Glomerular endothelial cell (primary cell): ENCODE measurements at places on chromosomes 11 and 22.

DNA sequence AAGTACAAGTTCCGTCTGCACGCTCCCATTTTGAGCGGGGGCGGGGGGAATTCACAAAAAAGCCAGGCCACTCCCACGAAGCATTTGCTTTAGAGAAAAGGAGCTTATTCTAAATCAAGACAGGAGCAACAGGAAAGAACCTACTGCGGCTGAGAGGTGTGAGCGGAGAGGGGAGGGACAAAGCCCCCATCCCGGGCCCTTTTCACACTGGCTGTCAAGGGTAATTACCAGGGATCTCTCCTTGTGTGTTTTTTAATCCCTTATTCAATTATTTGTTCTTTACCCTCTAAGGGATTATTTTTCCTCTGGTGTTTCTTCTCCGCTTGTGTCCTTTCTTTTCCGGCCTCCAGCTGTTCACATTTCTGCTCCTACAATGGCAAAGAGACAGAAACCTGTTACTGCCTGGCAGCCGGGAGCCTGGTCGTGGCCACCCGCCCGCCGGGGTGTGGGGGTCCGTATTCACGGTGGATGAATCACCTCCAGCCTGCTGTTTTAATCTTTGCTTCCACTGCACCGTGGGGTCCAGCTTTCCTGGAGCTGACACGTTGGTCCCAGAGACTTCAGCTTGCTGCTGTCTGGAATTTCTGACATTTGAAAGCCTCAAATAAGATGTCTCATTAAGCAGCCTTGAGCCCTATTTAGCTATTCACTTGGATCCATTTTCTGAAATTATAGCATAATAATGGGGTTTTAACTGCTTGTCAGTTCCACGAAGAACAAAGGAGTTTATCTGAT, 61.4 kb upstream of the FADD start:
- DNase-seq: no peak

- DNase-seq: no peak
Observed at GRCh38 chr11:111403051-111403726, 24.1 kb upstream of the POU2AF1 start.

GRCh38 chr22:49858827-49859226, 5.2 kb downstream of the ZBED4 start:
- DNase-seq: no peak

DNA sequence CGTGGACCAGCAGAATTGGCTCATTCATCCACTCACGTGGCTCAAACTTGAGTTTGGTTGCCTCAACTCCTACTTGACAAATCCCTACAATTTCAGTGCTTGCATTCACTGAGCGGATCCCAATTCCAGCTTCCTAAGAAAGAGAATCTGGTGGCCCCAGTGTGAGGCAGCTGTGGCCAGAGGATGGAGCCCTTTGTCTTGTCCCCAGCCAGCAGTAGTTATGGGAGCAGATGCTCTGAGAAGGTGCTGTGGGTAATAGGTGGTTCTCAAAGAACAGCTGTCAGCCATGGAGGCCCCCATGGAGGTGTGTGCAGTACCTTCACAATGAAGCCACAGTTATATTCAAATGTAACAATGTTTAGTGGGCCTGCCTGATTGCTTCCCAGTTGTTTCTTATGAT, 39.3 kb downstream of the KREMEN1 start:
- no peak for DNase-seq

DNA sequence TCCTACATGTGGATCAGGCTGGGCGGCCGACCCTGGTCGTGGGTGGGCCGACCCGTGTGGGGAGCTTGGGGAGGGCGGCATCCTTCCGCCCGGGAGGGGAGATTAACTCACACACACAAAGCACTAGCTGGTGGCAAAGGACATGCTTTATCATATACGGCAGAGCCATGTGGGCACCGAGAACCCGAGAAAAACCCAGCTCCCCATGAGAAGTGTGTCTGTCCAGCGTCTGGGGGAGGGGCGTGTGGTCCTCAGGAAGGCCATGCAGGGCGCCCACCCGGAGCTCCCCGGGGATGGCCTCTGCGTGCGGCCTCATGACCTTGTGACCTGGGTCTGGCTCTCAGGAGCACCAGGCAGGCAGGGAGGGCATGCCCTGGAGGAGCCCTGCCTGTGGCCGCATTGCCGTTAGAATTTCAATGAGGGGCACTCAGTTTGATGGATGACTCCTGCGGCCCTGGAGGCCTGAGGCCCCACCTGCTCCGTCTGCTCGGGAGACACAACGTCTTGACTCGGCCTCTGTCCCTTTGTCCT, 39.4 kb upstream of the TOLLIP start:
- no peak for DNase-seq

DNA sequence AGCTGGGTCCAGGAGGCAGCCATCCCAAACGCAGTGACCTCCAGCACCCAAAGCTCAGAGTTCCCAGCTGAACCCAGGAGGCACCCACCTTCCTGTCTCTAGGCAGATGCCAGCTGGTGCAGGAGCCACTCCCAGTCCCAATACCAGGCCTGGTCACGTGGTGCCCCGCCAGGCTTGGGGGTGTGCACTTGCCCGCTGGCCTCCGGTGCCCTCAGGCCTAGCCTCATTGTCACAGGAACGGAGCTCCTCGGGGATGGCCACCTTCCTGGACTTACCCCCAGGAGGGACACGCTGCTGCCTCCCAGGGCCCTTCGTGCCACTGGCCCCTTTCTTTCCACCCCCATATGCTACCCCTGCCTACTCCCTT, 4.6 kb downstream of the BID start:
- no peak for DNase-seq

DNA sequence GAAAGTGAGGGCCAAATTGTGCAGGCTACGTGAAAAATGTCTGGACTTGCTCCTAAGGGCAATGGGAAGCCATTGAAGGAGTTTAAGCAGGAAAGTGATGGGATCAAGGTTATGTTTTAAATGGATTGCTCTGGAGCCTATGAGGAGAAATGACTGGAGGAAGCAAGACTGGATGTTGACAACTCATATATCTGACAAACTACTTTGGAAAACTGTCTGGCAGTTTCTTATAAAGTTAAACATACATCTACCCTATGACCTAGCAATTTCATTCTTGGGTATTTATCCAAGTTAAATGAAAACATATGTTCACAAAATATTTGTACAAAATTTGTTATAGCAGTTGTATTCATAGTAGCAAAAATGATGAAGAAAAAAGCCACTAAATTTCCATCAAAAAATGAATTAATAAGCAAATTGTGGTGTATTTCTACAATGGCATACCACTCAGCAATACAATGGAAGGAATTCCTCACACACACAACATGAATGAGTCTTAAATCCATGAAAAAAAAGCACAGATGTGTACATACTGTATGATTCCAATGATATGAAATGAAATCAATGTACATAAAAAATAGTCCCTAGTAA, 24.1 kb downstream of the FZD4 start:
- DNase-seq: no peak

GRCh38 chr11:67213178-67213621, 53.1 kb upstream of the GRK2 start:
- no peak for DNase-seq

GRCh38 chr11:74018331-74019005, 9.6 kb upstream of the UCP3 start:
- no peak for DNase-seq

DNA sequence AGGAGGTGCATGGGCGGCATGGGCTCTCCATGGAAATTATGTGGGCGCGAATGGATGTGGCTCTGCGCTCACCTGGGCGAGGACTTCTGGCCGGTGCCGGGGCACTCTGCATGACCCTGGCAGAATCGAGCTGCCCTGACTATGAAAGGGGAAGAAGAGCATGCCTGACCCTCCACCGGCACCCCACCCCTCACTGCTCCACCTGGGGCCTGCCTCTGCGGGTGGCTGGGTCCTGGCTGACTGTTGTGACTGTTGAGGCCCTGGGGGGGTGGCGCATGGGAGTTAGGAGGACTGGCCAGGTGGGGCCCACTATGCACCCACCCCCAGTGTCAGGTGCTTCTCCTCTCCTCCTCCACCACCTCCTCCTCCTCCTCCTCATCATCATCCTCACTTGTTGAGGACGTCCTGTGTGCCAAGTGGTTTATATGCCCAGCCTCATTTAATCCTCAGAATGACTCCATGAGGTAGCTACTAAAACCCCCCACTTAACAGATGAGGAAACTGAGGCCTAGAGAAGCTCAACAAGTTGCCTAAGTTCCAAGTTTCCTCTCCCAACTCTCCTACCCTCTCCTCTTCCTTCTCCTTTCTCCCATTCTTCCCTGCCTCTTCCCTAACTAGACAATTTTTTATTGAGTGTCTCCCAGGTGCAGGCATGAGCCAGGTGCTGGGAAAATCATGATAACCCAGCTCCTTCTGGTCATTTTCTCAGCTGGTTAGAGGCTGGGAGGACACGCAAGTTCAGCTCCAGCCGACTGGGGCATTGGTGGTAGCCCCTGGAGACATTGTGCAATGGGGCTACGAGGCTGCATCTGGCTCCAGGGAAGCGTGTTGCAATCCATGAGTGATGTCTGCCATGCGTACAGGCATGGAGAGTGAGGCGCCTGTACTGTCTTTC, 2.3 kb downstream of the MYEOV start:
- no peak for DNase-seq

- DNase-seq: no peak
Observed at GRCh38 chr11:31443802-31444201, 65.6 kb downstream of the IMMP1L start.

DNA sequence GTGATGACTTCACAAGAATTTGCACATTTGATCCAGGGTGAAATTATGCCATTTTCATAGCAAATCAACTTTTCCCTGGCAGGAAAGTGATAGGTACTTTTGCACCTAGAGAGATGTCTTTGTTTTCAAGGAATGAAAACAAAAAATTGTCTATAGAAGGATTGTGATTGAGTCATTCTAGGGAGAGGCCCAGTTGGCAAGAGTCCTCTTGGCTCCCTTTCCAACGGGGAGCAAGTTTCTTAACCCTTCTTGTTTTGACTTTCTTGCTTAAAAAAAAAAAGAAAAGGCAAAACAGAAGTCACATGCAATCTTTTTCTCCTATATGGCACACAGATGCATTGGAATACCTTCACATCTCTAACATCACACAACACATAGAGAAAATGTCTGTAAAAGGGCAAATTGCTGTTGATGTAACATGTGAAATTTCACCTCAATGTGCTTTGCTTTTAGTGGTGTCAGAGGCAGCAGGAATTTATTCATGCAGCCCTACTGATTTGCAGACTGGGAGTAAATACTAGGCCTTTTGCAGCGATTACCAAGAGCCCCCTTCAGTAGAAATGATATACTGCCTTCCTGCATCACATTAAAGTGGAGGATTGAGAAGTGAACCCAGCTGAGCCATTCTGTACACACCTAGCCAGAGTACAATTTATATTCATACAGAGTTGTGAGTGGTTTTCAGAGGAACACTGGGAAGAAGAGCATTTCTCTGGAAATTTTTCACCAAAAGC, 290.7 kb upstream of the MPPED2 start:
- no peak for DNase-seq

GRCh38 chr11:59960502-59961381, 3.1 kb upstream of the OOSP4A start:
- no peak for DNase-seq

DNA sequence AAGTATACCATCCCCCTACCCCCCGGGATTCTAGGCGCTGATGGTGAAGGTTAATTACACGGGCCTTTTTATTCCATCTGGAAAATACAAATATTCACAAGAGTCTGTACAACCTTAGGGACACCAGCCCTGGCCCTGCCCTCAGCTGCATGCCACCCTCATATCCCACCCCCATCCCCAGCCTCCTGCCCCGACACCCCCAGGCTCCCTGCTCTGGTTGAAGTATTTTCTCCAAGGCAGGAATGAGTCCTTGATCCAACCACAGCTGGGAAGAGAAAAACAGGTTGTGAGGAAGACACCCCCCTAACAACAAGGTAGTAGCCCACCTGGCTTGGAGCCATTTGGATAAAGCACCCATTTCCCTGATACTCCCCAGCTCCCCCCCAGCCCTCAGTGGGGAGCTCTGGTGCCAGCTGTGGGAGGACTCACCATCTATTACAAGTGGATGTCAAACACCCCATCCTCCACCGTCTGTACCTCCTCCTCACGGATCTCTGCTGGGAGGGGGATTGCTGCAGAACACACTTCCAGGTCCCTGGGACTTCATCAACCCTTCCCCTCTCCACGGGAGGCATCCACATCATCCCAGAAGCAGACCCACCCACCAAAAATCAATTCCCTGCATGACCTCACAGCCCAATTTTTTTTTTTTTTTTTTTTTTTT, 4.0 kb upstream of the NRXN2 start:
- no peak for DNase-seq

DNA sequence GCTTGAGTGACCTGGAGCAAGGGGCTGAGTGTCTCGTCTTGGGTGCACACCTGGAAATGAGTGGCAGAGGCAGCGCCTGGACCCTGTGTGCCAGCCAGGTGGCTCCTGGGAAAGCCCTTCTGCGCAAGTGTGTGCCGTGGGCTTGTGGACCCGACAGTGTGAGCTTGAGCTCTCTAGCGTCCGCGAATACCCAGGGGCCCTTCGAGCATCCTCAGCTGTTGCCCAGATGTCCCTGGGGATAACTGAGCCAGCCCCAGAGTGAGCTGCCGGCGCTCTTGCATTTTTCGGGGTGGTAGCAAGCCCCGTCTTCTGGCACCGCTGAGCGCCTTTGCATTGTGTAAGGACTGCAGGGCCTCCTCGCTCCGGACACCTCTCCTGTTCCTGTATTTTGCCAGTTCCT, 399.2 kb downstream of the TBC1D22A start:
- no peak for DNase-seq

- DNase-seq: no peak
Observed at GRCh38 chr22:19812910-19813309, 41.8 kb downstream of the GNB1L start.

- DNase-seq: no peak
Observed at GRCh38 chr22:27804470-27805297, 3.1 kb upstream of the MN1 start.

GRCh38 chr11:36014898-36015665, 71.2 kb downstream of the LDLRAD3 start:
- no peak for DNase-seq

- no peak for DNase-seq
Observed at GRCh38 chr11:28951191-28951590, 843.0 kb downstream of the METTL15 start.

- no peak for DNase-seq
Observed at GRCh38 chr11:30216534-30216933, 14.3 kb upstream of the FSHB start.

DNA sequence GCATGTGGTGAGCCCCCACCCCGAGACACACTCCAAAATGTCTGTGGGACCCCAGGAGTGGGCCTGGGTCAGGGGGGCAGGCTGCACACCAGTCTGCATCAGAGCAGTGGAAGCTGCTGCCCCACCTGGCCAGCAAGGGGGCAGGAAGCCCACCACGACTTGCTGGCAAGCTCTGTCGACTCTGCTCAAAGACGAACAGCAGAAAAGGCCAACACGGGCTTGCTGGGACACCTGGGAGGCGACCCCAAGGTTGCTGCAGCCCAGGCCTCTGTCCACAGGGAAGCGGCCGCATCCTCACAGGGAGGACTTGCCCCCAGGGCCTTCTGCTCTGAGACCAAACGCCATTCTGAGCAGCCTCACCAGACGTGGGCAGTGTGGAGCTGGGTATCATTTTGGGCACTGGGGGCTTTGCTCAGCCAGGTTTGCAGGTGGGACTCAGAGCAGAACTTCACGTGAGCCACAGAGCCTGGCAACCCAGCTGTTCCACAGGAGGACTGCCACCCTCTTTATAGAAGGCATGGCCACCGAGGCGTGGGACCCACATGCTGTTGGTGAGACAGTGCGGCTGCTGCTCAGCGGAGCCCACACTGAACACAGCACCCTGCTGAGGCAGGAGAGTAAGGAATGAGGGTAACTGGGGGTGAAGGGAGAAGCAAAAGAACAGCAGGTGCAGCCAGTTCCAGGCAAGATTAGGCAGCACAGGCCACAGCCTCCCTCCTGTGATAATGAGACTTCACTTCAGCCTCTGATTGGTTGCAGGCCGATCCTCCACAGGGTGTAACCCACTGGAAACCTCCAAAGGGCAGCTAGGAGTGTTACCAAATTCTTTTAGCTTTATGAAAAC, 11.0 kb downstream of the IL17REL start:
- no peak for DNase-seq
